Stimulated activated CD4-positive, alpha-beta T cell treated with anti-CD3 and anti-CD28 coated beads, Interleukin-1b, Interleukin-23, amount 100 ng/mL, for 4 hours (primary cell): ENCODE measurements at places on chromosomes 13 and 19.
A peak's percentile ranks its signal among the peaks of the same experiment; 100 is the strongest.

DNA sequence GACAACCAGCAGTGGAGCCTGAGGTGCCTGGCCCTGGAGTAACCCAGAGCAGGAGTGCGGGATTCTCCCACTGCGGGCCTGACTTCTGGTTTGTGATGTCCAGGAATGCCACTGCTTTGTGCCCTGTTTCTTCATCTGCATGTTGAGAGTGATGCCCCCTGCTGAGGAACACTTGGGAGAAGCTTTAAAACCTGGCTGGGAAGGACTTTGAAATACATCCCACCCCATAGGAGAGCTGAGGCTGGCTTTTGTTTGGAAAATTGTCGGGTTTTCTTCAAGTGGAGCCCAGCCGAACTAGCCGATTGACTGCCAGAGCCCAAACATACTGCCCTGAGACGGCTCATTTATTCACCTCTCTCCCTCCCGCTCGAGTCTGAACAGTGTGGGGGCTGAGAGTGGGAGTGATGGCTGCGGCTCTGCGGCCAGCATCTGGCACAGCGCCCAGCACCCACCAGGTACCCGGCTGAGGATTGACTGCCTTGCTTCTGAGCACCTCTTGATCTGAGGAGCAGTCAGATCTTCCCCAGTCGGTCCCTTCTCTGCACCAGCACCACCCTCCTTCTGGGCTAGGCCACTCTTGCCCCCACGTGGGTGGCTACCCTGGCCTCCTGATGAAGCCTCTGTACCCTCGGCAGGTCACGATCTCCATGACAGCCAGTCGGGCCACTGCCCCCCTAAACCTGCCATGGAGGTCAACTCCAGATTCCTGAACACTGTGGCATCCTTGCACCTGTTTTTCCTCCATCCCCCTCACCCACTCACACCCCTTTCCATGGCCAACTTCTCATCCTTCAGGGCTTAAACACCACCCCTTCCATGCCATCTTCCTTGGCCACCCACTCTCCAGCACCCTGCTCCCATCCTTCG lies 148.9 kb downstream of the SIPA1L3 start:
- no peak for DNase-seq

DNA sequence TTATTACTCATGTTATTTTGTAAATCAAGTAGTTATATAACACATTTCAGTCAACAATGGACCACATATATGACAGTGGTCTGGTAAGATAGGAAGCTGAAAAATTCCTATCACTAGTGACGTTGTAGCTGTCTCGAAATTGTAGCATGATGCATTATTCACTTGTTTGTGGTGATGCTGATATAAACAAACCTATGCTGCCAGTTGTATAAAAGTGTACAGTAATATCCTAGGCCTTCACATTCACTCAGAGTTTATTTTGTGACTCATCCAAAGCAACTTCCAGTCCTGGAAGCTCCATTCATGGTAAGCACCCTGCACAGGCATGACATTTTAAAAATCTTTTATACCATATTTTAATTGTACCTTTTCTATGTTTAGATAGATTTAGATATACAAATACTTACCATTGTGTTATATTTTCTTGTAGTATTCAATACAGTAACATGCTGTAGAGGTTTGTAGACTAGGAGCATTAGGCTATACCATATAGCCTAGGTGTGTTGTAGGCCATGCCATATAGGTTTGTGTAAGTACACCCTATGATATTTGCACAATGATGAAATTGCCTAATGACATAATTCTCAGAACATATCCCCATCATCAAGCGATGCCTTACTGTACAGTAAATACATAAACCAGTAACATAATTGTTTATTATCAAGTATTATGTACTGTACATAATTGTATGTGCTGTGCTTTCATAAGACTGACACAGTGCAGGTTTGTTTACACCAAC lies 49.3 kb downstream of the IFT88 start:
- no peak for DNase-seq

GRCh38 chr13:107373551-107373950 lies 805.6 kb upstream of the ARGLU1 start:
- no peak for DNase-seq

DNA sequence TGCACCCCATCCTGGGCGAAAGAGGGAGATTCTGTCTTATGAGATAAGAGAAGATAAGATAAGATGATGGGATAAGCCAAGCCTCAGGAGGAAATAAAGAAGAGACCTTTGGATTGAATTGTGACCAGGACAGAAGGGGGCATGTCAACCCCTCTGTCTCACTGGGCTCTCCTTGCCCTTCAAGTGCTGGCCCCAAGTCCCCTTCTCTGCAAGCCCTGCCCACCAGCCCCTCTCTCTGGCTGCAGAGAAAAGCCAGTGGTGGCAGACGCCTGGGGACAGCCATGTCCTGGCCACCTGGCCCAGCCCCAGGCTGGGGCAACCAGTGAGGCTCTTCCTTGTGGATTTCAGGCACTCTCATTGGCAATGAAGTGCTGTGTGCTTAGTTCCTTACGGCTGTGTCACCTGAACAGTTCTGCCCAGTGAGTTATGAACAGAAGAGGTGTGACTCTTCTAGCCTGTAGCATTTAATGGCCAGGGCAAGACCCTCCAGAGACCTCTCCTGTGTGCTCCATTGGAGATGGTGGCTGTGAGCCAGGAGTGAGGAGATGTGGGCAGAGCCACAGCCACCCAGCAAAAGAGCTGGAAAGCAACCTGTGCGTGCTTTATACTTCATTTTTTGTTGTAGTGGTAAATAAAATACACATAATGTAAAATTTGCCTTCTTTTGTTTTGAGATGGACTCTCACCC lies 6.1 kb upstream of the BTBD2 start:
- DNase-seq = no peak

DNA sequence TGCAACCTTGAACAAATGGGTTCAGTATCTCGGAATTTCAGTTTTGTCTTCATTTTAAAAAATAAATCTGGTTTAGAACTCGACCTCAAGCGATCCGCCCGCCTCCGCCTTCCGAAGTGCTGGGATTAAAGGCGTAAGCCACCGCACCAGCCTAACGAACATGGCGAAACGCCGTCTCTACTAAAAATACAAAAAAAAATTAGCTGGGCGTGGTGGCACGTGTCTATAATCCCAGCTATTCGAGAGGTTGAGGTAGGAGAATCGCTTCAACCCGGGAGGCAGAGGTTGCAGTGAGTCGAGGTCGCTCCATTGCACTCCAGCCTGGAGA lies 571 bp downstream of the ZNF302 start:
- no peak for DNase-seq

- DNase-seq = no peak
Observed at GRCh38 chr13:73390100-73390499, 331.3 kb downstream of the KLF5 start.

DNA sequence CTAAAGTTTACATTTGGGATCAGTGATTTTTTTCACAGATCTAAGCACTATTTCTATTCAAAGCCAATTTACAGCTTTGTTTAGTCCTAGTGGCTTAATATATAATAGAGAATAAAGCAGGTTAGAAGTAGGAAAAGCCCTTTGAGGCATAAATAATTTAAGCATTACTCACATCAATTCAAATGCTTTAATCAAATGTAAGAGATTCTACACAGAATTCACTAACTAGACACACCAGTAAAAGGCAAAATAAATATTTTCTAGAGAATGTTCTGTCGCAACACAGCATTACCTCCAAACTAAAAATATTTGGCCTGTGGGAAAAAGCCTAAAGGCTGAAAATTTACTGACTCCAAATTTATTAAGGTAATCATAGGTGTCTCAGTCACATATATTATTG lies 31.3 kb downstream of the KCTD12 start:
- no peak for DNase-seq

DNA sequence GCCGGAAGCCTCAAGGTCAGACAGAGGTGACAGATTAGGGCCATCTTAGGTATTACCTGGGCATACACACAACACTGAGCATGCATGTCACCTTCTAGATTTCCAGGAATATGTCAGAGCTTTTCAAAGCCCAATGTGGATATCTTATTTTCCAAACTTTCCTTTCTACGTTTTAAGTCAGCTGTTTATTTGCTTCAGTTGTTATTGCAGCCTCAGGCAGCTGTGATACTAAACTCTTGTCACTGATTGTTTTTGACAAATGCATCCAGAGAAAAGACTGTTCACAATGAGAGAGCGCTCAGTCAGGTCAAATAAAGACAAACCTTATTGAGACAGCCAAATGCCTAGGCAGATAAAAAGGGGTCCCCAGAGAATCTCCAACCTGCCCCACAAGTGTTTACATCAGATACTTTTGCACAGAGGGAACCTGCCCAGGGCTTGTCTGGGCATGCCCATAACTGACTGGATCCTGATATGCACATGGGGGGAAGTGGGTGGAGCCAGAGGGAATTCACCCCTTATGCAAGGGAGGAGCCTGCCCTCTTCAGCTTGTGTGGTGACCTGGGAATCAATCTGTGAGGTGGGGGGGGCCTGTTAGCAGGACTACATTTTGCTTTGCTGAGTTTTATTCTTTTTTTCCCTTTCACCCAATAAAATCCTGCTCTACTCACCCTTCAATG lies 28.5 kb downstream of the MED4 start:
- DNase-seq = no peak

- no peak for DNase-seq
Observed at GRCh38 chr19:47514151-47514868, 553 bp downstream of the NAPA start.

GRCh38 chr13:51793570-51794271 lies 10.2 kb downstream of the DHRS12 start:
- DNase-seq = peak; percentile 30
